ENCODE measurements at places on chromosomes 6 and 20.

- no peak for DNase-seq
Measured at GRCh38 chr6:12785921-12786320, 69.4 kb downstream of the PHACTR1 start.

- peak; percentile 81 for DNase-seq
Measured at GRCh38 chr6:53703047-53703446, 37.5 kb upstream of the KLHL31 start.

DNA sequence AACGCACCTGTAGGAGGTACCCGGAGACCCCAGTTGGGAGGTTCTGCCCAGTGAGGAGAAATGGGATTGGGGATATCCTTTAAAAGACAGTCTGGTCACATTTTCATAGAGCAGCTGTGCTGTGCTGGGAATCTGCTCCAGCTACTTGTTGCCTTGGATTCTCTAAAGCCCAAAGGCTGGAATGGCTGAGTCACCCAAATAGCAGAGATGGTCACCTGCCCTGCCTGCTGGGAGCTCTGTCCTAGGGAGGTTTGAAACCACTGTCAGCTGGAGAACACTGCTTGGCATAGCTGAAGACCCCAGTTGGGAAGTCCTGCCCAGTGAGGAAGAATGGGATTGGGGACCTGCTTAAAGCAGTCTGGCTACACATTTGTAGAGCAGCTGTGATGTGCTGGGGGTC is 34.8 kb upstream of the TFB1M start:
- no peak for DNase-seq

DNA sequence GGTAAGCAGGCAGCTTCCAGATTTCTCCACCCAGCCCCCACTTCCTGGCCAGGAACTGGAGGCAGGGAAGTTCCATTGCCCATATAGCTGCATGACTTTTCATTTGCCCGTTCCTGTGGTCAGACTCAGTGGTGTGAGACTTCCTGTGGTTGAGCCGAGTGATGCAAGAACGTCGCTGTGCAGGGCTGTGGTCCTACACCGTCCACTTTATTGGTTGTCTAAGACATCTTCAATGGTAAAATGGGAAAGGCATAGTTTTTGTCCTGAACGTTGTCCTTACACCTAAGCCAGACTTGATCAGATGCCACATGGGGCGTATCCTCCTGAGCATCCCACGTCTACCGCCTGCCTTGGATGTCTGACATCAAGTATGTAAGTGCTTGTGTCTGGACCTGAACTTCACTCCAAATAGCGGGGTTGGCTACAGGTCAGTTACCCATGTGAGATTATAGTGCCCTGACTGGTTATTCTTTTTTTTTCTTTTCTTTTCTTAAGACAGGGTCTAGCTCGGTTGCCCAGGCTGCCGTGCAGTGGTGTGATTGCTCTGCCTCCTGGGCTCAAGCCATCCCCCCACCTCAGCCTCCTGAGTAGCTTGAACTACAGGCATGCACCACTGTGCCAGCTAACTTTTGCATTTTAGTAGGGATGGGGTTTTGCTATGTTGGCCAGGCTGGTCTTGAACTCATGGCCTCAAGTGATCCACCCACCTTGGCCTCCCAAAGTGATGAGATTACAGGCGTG is 25.9 kb upstream of the GTSF1L start:
- DNase-seq = no peak

GRCh38 chr6:154473324-154473723 is 37.2 kb downstream of the CNKSR3 start:
- no peak for DNase-seq

DNA sequence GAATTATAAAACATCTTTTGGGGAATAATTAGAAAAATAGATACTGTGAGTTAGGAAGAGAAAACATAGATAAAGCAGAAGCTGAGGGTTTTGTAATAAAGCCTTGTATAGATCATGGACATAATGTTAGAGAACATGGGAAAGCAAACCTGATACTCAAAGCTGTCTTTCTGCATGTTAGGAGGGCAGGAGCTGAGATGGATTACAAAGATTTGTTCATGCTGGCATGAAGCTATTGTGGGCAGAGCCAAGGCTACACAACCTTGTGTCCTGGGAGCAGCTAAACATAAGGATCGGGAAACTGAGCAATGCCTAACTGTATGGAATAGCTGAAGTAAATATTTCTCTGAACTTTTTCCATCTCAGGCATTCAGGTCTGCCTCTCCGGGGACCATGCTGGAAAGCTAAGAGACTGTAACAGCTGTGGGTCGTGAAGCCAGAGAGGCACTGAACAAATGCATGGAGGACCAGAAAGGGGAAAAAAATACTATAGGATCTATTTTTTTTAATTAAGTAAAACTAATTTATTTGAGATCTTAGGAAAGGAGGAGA is 28.2 kb upstream of the CNKSR3 start:
- DNase-seq = no peak

GRCh38 chr20:17665756-17666155 is 16.3 kb downstream of the RRBP1 start:
- no peak for DNase-seq

- peak; percentile 11 for DNase-seq
Measured at GRCh38 chr6:106975738-106976064, 1.2 kb upstream of the CD24 start.

DNA sequence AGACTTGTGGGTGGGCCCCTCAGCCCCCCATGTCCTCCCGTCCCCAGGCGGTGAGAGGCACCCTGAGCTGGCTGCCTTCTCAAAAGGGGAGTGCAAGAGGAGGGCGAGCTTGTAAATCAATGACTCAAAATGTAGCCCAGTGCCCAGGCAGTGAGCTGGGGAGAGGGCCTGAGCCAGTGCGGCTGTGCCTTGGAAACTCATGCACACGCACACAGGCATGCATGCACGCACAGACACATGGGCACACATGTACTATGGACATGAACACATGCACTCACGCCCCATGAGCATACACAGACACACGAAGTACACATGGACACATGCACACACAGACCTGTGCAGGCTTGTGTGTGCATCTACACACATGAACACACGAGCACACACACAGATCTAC is 133.5 kb downstream of the TAF4 start:
- no peak for DNase-seq

Data from NCI-H510A treated with DMSO at 0.1 percent for 48 hours (cell line).